ENCODE measurements at places on chromosomes 12 and 14.

GRCh38 chr14:57749267-57749666 is 116.6 kb downstream of the SLC35F4 start:
- DNase-seq, result peak; percentile 96

DNA sequence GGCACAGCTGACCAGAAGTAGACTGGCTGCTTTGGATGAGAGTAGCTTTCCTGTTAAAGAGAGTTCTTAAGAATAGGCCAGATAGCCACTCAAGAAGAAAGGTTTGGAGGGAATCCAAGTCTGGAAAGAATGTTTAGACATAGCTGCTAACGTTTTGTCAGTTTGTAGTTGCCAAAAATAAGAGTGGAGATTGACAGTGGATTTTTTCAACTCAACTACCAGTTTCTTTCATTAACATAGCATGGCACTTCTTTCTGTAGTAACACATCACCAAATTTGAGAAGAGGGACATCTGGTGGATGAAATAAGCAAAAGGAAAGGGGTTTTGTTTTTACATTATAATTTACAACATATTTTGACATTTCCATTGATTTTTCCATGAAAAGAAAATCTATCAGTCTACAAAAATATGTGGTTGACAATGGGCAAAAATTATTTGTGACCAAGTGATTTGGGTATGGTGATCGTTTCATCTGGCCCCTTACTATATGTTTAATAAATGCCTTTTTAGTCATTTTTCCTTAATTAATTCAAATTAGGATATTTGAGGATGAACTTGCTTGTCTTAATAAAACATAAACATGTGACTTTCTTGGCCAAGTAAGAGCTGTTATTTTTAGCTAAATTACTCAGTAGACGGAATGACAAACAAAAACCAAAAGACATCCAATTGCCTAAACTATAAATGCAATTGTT is 71.1 kb downstream of the PTPRR start:
- peak; percentile 61 for DNase-seq

GRCh38 chr12:51187370-51187987 is 14.5 kb upstream of the TFCP2 start:
- DNase-seq, result no peak

- DNase-seq, result peak; percentile 96
Observed at GRCh38 chr14:102262929-102263462, 42.0 kb downstream of the MOK start.

- no peak for DNase-seq
Observed at GRCh38 chr12:2288471-2288870, 235.7 kb downstream of the CACNA1C start.

DNA sequence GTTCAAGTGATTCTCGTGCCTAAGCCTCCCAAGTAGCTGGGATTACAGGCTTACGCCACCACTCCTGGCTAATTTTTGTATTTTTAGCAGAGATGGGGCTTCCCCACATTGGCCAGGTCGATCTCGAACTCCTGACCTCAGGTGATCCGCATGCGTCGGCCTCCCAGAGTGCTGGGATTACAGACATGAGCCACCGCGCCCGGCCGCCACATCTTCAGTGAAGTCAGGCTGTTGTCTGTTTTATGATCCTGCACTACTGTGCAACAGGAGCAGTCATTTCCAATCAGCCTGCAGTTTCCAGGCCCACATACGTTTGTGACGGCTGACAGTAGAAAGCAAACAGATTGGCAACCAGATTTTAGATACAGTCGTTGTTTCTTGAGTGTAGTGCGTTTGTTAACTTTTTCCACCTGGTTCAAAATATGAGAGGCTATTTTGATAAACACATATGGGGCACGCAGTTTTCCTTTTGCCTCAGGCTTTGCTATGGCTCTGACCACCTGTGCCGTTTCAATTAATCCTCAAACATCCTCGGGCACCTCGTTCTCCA is 74.8 kb downstream of the LGMN start:
- DNase-seq, result no peak

DNA sequence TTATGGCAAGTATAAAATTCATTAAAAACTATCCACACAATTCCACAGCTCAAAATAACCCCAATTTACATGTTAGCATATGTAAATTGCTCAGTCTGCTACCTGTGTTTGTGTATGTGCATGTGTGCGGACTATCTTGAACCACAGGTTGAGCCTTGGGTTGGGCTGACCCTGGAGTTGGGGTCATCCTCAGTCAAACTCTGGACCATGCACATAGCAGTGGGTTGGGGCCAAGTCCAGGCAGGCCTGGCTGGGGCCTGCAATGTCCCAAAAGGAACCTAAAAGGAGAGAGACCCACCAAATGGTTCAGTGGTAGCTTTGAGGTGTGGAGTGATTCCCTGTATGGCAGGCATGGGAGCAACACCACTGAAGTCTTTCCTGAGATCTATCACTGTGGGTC is 156.1 kb downstream of the FOXN3 start:
- DNase-seq, result no peak

- peak; percentile 88 for DNase-seq
Observed at GRCh38 chr12:26786865-26787514, 46.0 kb downstream of the ITPR2 start.

DNA sequence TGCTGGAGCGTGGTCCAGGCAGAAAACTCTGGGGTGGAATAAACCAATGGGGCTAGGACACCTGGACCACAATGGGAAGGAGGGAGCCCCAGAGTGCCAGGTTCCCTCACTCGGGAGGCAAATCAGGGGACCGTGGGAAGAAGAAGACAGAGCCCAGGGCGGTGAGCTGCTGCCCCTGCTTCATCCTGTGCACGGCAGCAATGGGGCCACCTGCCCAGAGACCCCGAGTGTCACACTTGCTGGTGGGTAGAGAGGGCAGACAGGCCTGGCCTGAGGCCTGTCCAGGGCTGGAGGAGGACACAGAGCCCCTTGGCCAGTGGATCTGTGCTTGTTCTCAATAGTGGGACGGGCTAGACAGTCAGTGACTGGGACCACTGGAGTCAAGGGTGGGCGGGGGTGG is 58.2 kb downstream of the DIO3 start:
- no peak for DNase-seq

DNA sequence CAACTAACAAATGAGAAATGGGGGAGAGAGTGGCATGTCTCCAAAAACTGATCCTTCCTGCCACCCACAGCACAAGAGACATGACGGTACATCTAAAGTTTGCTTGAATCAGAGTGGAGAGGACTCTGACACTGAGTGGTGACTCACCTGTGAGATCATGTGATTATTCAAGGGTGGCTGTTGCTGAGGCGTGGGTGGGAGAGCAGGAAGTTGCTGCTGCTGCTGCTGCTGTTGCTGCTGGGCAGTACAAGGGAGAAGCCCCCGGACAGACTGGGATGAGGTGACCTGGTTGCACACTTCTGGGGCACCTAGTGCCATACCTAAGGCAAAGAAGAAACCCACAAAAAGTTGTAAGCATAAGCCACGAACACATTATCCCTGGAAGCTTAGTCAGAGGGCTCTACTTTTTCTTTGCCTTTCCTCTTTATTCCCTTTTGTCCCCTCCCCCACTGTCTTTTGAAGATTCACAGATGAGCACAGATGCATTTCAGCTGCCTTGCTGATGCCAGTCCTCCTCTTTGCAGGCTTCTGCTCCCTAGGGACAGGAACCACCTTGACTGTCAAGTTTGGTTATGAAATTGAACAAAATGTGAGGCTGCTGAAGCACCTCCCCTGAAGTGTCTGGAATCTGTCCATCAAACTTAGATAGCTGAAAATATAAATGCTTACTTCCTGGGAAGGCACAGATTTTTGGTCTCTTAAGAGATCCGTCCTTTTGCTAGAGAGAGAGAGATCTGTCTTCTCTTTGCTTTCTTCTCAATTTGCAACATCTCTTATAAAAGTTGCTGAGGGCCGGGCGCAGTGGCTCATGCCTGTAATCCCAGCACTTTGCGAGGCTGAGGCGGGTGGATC is 29.4 kb upstream of the STAC3 start:
- DNase-seq, result peak; percentile 92

GRCh38 chr14:37122288-37122687 is 50.1 kb downstream of the SLC25A21 start:
- DNase-seq, result peak; percentile 94

GRCh38 chr14:54337314-54337713 is 59.5 kb upstream of the CDKN3 start:
- no peak for DNase-seq

GRCh38 chr12:1533602-1534304 is 60.6 kb downstream of the FBXL14 start:
- DNase-seq, result no peak

- DNase-seq, result peak; percentile 99
Observed at GRCh38 chr14:24114532-24115421, at the start of the genes DCAF11 and NRL. TSS of gene DCAF11 (plus strand) at chr14:24114777. CDS start at chr14:24115595, 818 bp downstream. TSS of gene NRL (minus strand) at chr14:24114949. CDS start at chr14:24082848, 32,101 bp downstream.

DNA sequence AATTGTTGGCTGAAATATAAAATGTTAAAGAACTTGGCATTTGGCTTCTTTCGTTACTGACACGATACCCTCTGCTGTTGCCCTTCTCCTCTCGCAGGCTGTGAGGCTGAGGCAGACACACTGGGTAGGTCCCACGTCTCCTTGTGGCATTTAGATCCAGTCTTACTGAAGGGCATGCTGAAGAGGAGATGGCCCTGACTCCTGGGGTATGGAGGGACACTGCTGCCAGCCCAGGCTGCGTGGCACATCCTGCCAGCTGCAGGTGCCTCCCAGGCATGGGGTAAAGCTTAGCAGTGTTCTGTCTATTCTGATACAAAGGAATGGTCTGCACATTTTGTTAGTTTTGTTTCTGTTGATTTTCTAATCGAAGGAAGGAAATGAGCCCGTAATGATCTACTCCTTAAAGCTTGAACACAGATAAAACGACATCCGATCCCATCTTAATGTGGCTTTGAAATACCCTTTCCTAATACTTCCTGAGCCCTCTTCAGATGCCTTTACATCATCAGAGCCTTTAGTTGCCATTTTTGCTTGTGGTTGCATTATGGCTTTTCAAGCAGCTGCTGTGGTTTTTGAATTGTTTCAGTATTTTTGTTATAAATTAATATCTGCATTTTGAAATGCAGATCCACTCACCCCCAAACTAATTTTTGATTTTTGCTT is 61.1 kb downstream of the WDR20 start:
- no peak for DNase-seq

DNA sequence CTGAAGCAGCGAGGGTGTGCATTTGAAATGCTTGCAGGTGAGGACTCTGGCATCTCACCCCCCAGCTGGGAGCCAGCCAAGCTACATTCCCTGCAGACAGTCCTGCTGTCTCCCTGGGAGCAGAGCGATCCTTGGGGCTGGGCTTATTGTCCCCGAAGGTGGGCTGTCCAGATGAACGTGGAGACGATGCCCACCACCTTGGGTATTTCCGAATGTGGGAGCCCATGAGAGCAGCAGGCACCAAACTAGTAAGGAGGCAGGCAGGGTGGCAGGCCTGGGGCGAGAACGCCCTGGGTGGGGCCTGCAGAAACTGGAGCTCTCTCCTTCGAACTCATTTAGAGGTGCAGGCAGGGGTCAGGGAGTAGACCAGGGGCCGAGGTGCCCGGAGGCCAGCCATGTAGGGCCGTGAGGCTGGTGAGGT is 18.5 kb downstream of the ZBTB42 start:
- DNase-seq, result no peak

DNA sequence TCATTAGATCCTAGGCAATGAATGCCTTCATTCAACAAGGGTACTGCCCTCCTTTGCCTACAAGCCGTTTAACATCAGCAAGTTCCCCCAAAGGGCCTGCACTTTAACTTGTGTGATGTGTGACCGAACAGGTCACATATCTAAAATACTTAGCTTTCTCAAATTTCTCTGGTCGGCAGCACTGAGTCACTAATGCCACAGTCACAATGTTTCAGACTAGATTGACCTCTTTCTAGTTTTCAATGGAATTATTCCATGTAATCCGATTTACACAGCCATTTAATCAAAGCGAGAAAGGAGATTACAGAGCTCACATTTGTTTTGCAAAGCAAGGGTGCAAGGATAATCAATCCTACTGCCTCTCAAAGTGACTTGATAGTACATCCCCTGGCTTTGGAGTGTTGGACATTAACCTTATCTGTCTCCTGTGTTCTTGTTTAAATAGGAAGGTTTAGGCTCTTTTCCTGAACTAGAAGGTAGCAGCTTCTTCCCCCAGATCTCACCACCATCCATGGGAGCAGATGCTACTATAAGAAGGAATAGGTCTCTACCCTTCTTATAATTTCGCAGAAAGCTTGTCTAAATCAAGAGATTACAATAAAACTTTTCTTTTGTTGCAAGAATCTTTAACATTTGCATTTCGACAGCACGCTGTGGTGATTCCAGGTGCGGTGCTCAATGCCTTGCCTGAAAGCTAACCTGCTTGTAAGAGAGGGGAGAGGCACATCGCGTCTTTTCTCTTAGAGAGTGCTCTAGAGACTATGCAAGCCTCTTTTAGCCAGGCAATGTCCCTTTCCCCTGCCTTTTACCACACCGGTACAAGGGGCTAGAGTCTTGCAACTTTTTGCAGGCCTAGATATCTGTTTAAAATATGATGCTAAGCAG is 1.8 kb downstream of the KITLG start:
- peak; percentile 58 for DNase-seq

- DNase-seq, result peak; percentile 86
Observed at GRCh38 chr12:126936181-126936851, 1330.7 kb upstream of the TMEM132C start.

GRCh38 chr14:50036211-50036610 is 80.2 kb downstream of the VCPKMT start:
- DNase-seq, result no peak

DNA sequence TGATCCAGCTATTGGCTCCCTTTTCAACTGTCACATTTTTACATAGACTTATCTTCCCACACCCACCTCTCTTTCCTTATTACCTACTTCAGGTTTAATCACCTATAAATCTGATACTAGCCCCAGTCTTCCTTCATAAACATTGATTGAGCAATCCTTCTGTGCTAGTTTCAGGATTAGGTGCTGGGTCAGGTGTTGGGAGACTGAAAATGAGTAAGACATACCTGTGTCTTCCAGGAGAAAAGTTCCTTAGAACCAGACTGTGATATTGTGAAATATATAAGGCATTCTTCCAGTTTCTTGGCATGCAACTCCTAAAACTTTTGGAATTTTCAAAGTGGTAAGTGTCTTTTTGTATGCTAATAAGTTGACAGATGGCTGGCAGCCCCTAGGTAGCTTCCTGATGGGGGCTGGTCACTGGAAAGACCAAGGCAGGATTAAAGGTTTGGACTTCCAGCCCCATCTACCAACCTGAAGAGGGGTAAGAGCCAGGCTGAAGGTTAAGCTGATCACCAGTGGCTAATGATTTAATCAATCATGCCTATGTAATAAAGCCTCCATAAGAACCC is 4.6 kb downstream of the ANO6 start:
- DNase-seq, result peak; percentile 62

- no peak for DNase-seq
Observed at GRCh38 chr12:48054955-48055821, 50.7 kb downstream of the SENP1 start.

DNA sequence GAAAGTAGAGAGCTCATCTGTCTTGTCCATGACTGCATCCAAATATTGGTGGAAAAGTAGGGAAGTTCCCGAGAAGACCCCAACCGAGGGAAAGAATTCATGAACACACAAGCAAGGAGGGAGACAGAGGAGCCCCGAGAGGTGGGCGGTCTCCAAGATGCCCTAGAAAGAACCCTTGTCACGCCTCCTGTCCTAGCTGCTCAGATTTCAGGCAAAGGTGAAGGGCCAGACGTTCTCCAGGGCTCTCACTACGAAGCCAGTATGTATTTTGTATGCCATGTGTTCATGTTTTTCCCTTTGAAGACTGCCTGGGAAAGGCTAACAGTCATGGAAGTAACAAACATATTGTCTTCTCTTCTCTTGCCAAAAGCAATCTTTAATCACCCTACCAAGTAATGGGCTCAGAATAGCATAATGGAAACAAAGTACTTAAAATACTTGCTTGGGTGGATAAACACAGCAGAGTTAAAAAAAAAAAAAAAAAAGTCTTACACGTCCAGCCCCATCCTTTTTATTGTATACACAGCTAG is 99.2 kb upstream of the TBX3 start:
- no peak for DNase-seq

- DNase-seq, result no peak
Observed at GRCh38 chr12:13437541-13437940, 241.0 kb downstream of the EMP1 start.

- peak; percentile 18 for DNase-seq
Observed at GRCh38 chr12:79121486-79121885, 256.9 kb downstream of the SYT1 start.

Measured in PC-3 (cell line).